ENCODE measurements at places on chromosomes 4 and X.

- peak; percentile 6 for DNase-seq
Measured at GRCh38 chrX:13936521-13937225, 93.0 kb downstream of the GEMIN8 start.

- no peak for DNase-seq
Measured at GRCh38 chr4:177517862-177518261, 75.6 kb upstream of the AGA start.

- DNase-seq, result no peak
Measured at GRCh38 chr4:61772126-61772525, 572.0 kb downstream of the ADGRL3 start.

DNA sequence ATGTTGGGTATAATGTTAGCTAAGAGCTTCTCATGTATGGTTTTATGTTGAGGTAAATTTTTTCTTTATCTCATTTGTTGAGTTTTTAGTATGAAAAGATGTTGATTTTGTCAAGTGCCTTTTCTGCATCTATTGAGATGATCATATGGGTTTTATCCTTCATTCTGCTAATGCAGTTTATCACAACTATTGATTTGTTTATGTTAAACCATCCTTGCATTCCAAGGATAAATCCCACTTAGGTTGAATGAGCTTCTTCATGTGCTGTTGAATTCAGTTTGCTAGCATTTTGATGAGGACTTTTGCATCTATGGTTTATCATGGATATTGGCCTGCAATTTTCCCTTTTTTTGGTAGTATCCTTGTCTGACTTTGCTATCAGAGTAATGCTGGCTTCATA lies 93.3 kb downstream of the SYTL5 start:
- no peak for DNase-seq

GRCh38 chrX:72102126-72102525 lies 29.6 kb downstream of the RTL5 start:
- no peak for DNase-seq

Data from NCI-H82 (cell line).